Epithelial cell of proximal tubule (primary cell): ENCODE measurements at places on chromosomes 1 and 21.

- DNase-seq, result no peak
These were observed 9.2 kb downstream of the MX2 start for GRCh38 chr21:41370840-41371684.

DNA sequence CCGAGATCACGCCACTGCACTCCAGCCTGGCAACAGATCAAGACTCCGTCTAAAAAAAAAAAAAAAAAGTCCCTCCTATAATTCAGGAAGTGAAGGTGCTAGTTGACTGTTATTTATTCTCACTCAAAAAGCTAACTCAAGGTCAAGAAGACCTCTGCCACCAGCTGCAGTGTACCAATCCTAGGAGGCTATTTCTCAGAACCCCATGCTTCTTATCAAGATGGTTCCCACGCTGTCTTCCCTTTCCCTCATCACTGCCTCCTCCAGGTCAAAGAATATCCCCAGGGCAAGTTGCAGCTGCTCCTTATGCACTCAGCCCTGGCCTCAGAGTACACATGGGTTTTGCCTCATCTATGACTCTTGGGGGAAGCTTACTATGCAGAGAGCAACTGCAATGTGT is 53.6 kb downstream of the RERE start:
- no peak for DNase-seq

DNA sequence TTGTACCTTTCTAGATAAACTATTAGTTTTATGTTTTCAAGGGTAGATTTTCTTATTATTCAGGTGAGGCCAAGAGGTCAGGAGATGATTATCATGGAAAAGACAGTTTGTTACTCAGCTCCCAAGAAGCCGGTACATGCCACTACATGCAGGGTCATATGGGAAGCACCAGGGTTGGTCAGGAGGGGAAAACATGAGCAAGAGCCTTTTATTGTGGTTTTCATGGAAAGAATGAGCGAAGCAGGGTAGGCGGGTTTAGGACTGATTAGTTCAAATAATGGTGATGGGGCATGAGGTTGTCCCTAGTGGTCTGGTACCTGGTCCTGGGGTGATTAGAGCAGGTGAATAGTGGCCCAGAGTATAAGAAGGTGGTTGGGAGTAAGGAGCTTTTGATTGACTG is 189.9 kb downstream of the APP start:
- no peak for DNase-seq

DNA sequence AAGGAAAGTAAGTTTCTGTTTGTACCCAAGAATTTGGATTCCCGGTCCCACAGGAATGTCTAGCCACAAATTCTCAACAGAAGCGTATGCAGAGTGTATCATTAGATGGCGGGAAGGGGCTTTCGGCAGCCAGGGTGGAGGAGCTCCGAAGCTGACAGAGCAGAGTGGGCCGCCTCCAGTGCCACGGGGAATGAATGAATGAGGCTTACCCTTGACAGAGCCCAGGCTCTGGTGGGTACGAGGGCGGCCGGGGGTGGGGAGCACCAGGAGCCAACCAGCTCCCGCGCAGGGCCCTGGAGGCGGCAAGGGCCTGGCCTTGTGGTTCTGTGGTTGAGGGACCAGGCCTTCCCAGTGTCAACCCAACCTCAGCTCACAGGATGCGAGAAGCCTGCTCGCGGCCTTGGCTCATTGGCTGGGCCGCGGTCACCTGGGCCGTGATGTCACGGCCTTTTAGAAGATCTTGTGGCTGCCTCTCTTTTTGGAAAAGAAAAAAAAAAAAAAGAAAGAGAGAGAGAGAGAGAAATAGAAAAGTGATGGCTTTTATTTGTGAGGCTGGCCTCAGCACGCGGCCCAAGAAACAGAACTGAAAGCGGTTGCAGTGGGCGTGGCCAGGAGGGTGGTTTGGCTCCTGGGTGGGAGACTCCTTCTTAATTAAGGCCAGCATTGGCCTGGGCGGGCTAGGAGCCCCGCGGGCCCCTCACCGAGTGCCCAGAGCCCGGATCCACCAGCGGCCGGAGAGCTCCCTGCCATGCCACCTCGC is 34.9 kb upstream of the RUNX3 start:
- no peak for DNase-seq

DNA sequence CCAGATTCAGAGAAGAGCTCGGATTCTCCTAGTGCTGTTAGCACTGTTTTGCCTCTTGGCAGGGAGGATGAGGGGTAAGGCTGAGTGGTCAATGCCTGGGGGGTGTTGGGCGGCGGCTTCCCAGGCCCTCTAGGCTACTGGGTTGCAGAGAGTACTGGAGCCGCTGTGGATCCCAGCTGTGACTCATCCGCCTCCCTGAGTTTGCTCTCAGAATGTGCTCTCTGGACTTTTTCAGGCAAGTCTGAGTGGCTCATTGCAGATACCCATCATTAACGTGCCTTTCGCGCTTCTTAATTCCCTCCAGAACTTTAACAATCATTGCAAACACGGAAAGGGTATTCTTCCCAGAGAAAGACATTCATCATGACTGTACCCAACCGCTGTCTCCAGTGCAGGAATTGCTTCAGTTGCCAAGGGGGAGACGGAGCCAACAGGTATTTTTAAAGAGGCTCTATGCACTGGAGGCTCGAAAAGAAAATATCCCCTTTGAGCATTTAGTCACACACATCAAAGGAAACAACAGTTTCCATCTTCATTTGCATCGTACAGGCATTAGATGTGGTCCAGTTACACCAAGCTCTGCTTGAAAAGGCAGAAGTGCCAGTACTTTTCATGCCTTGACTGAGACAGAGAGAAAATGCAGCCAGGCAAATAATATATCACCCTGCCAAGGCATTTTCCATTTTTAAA is 14.4 kb upstream of the CAMTA1 start:
- no peak for DNase-seq

DNA sequence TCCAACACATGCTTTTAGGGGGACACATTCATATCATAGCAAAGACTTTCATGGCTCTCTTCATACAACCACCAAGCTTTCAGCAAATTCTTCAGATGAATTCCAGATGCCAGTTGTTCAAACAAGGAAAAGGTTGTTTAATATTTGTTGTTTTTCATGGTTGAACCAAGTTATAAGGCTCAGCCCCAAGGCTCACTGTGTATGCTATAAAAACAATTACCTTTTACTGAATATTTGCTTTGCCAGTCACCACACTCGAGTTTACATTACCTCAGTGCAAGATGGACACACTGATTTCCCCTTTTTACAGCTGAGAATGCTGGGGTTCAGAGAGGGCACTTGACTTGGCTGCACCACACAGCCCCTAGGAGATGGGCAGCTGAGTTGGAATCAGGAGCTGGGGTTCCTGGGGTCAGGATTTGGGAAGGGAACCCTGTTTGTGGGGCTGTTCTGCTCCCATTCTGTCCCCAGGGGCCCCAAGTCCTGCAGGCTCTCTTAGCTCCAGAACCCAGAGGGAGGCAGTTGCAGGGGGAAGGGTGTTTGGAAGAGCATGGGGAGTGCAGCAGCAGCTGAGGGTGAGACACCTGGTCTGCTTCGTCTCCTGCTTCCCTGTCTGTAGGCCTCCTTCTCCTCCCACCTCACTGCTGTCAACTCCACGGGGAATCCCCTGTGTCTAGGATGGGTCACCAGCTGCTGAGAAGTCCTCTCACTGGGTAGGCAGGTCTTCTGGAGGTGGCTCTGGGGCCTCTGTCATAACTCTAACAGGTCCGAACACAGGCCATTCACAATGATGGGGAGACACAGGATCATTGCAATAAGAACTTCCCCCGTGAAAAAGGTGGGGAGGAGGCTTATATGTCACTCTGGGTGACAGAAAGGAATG is 12.8 kb upstream of the TMPRSS2 start:
- DNase-seq, result no peak

GRCh38 chr1:82317671-82318070 is 516.9 kb downstream of the ADGRL2 start:
- peak; percentile 16 for DNase-seq

- no peak for DNase-seq
These were observed 64.1 kb upstream of the ACTL8 start for GRCh38 chr1:17690906-17691634.

DNA sequence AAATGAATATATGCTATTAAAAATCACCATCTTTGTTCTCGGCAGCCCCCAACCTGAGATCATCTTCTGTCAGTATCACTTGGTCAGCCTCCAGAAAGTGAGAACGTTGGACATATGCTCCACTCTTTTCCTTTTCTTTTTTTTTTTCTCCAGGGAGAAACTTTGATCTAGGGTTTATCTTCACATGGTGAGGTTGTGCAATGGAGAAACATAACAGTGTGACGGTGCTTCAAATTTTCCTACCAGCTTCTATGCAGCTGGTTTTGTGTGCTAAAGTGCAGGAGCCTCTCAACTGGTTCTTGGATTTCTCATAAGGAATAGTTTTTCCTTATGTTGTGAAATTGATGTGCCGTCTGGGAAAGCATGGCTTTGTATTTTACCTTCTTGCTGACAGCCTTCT is 1202.9 kb downstream of the NCAM2 start:
- no peak for DNase-seq

DNA sequence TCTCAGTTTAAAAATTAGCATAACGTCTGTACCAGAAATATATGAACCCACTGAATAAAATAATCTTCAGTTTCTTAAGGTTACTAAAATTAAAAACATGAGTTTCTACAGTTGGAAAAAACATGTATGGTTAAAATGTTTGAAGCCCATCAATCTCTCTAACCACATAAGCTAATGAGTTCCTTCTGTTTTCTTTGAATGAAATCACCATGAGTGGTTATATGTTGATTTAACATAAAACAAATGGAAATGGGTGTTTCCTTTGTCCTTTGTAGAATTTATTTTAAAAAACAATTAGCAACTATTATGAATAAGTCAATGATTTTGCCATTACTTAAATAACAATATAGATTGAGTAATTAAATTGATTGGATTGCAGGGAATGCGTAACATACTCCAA is 3.0 kb upstream of the ADGRL2 start:
- no peak for DNase-seq

DNA sequence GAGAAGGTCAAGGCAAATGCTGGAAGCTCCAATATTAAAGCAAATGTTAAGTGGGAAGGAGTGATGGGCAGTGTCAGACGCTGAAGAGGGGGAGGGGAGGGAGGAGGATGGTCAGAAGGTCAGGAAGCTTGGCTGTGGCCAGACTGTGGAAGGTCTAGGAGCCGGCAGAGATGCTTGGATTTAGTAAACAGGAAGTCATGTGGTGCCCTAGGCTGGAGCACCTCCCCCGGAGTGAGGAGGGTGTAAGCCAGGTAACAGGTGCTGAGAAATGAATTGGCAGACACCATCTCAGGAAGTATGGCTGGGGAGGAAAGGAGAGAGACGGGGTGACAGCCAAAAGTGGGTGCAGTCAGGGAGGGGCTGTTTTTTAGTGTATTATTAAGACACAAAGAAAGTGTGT is 17.7 kb downstream of the CSMD2 start:
- no peak for DNase-seq

DNA sequence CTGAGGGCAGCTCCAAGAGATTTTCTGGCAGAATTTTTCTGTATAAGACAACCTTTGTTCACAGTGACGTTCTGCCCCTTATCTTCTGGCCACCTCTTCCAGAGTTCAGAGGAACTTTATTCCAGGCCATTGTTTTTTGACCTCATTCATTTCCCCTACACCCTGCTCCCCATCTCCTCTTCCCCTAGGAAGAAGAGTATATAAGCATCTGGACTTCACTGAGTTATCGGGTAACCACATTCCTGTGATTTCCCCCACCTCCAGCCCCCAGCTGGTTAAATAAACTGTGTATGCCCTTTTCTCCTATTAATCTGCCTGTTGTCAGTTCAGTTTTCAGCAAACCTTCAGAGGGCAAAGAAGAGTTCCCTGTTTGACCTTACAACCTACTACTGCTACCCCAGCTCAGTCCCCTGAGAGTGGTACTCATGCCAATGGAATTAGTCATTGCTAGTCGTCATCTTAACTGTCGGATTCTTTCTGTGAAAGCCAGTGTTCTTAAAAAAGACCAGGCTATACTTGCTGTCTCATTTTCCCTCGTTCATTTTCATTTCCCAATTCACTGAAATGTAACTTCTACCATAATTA is 14.3 kb upstream of the ALG14 start:
- peak; percentile 54 for DNase-seq

DNA sequence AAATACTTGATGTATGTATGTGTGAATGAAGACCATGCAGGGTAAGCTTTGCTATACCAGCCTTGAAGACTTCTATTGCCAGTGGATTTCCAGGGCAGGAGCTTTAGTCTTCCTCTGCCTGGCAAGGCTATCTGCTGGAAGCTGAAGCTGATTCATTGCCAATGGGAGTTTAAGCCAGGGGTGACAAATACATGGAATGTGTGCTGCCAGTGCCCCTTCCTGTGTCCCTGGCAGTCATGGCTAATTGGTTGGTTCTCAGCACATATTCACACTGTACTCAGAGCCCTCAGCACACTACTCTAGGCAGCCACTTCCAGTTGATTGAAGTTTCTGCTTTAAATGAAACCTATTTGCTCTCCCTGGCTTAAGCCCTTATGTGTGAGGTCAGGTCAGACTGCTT is 1.5 kb downstream of the ZSCAN20 start:
- DNase-seq, result no peak

GRCh38 chr1:3679098-3679555 is 26.8 kb downstream of the TP73 start:
- no peak for DNase-seq

GRCh38 chr1:230425252-230426091 is 660 bp downstream of the PGBD5 start:
- no peak for DNase-seq

GRCh38 chr1:169568497-169568896 is 17.8 kb downstream of the F5 start:
- no peak for DNase-seq

DNA sequence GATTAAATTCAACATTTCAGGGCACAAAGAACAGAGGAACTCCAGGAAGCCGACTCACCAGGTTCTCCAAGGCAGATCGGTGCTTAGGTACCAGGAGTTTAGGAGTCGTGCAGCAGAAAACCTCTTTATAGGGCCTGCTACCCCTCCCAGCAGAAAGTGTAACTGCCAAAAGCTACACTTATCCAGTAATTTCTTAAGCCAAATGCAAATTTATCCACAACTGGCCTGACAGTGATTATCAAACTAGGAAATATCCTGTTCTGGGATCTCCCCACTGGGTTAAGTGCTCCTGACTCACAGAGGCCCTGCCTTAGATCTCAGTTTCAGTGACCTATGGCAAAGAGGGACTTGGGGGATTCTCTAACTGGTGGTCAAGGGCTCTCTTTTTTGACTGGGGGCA is at the start of gene SPRR2F:
SPRR2F (minus strand) TSS at position 101 of the 400 bp plus-strand sequence. CDS start 783 bp downstream, outside the sequence.
- DNase-seq, result no peak

DNA sequence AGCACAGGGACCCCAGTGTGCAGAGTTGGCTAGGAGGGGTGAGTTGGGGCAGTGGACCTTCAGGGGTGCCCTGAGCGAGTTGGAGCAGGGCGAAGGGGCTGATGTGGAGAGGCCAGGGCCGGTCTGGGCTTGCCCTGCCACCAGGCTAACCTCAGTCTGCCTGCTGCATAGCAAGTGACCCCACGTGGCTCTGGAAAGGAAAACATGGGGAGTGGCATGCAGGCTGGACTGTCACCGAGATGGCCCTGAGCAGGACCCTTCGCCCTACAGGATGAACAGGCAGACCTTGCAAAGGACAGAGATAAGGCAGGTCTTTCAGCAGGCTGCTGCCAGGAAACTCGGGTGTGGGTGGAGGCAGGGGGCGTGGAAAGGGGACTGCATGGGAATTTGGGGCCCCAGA is 51.5 kb downstream of the FOXO6 start:
- no peak for DNase-seq

GRCh38 chr1:1835546-1835945 is 55.3 kb downstream of the GNB1 start:
- DNase-seq, result no peak
